Activated CD4-positive, alpha-beta T cell treated with anti-CD3 and anti-CD28 coated beads, Interleukin-2, Interleukin-4, amounts not matched to agents 100 ng/mL and 50 ng/mL, durations not matched to agents 16 hours and 8 hours (primary cell): ENCODE measurements at places on chromosomes 11 and 22.

DNA sequence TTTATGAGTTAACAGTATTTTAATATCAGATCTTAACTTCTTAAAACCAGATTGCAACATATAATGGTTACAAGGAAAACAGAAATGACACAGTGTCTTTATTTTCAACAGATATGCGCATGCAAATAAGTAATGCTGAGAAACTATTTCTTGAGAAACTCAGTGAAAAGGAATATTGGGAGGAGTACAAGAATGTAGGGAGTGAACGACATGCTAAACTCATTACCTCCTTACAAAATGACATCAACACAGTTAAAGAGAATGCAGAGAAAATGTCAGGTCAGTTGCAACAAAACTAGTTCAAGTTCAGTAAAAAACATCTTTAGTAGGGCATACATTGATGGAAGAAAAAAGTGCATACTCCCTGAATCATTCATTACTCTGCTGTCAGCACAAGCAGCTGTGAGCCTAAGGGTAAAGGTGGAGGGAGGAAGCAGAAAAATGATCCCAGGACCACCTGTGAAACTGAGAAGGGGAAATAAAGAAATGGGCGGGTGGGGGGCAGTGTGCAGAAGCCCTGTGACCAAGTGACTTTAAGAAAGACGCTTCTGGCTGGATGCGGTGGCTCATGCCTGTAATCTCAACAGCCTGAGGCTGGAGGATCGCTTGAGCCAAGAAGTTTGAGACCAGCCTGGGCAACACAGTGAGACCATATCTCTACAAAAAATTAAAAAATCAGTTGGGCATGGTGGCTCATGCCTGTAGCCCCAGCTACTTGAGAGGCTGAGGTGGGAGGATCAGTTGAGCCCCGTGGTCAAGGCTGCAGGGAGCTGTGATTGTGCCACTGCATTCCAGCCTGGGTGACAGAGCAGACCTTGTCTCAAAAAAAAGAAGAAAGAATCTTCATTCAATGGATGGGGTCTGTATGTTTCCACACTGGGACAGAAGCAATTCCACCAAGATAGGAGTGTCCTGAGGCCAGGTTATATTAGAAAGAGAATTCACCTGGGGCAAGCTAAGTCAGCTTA is 31.2 kb downstream of the CCDC83 start:
- no peak for DNase-seq

- no peak for DNase-seq
Measured at GRCh38 chr11:57476047-57476756, 15.9 kb downstream of the RTN4RL2 start.

DNA sequence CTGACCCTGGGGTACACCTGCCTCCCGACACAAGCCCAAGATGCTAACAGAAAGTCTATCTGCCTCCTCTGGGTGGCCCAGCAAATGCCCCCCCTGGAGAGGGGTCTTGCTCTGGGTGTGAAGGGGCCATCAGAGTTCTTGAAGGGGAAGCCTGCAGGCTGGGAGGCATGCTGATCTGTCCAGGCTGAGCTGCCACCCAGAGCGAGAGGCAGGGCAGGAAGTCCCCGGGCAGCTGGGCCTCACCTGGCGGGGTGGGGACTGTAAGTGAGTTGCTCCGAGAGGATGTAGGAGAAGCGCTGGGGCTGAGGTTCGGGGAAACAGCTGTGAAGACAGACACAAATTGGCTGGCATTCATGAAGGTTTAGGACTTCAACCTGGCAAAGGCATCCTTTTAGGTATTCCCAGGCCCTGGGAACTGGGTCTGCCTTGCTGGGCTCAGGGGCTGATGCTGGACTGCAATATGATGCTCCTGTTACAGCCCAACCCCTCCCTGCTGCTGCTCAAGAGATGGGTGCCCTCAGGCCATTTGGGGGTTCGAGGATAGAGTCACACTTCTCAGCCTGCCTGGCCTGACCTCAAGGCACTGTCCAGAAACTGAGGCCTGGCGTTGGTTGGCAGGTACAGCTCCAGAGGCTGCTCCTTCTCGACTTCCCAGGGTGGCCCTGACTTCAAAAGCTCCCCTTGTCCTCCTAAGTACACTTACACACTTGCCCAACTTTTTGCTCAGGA is 60.2 kb upstream of the LYVE1 start:
- DNase-seq: no peak

- no peak for DNase-seq
Measured at GRCh38 chr11:35529971-35530495, 4.6 kb upstream of the PAMR1 start.

DNA sequence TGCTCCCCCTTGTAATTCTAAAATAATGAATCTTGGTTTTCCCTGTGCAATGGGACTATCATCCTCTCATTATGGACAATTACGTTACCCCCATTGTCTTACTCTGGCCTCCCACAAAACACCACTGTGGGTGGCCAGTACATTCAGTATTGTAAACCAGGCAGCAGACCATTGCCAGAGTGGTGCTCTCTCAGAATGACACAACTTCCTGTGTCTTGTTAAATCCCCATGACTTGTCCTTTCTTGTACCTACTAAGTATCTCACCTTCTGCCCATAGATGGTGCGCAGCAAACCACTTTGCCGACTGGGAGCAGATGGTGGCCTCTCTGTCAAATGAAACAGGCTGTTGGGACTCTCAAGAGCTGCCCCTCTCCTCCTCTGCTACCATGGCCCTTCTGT is 287.1 kb upstream of the RAG2 start:
- no peak for DNase-seq

- DNase-seq: peak; percentile 13
Measured at GRCh38 chr11:94862926-94863880, 95.0 kb downstream of the AMOTL1 start.

DNA sequence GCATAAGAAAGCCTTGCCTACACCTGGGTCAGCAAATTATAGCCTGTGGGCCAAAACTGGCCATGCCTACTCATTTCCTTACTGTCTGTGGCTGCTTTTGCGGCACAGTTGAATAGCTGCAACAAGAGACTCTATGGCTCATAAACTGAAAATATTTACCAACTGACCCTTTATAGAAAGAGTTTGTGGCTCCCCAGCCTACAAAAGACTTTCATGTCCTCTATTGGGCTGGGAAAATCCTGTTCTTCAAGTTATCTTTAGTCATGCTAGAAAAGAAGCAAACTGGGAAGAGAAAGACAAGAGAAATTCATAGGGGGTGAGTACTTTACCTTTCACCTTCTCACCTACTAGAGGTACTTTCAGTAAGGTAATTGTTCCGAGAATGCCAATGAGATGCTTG is 175.1 kb downstream of the SWAP70 start:
- no peak for DNase-seq

DNA sequence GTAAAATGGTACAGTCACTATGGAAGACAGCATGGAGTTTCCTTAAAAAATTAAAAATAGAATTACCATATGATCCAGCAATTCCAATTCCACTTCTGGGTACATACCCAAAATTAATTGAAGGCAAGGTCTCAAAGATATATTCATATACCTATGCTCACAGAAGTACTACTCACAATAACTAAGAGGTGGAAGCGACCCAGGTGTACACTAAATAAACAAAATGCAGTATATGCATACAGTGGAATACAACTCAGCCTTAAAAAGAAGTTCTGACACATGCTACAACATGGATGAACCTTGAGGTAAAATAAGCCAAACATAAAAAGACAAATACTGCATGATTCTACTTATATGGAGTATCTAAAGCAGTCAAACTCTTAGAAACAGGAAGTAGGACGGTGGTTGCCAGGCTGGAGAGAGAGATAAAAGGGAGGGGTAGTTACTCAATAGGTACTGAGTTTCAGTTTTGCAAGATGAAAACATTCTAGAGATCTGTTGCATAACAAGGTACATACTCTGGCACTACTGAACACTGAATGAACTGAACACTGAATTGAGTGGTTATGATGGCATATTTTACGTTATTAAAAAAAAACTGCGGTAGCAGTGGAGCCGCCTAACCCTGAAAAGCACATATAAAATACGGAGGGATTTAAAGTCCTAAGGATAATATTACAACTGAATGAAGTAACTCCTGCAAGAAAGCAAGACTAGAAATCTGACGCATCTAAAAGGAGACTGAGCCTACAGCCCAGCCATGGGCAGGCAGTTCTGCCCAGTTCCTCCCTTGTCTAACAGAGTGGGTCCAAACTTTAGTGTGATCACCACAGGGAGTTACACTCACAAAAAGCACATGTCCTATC is 12.8 kb downstream of the DGCR2 start:
- peak; percentile 74 for DNase-seq

DNA sequence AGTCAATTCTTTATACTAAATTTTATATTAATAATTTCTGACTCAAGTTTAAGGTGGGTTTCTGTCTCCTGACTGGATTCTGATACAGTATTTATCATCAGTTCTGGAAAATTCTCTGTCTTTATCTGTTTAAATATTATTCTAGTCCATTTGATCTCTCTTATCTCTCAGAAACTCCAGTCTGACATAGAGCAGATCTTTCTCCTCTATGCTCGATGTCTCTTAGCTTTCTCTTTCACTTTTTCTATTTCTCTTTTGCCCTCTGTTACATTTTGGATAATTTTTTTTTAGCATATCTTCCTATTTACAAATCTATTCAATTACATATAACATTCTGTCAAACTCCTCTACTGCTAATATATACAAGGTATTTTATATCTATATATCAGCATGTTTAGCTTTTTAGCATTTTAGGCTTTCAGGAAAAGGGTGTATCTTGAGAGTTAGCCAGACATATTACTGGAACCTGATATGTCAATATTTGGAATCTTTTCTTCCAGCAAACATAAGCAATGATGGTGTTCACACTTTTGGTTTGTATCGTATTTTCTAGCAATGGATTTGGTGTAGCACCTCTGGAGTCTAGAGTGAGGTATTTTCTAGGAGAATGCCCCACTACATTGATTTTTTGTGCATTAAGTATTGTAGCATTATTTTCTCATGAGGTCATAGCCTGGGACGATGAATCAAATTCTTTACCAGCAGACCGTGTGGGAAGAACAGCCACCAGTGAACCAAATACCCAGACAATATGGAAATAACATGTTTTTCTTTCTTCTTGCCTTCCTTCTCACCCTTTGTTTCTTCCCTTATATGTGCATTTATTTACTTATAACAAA is 4.1 kb upstream of the NNMT start:
- DNase-seq: no peak

GRCh38 chr11:2102883-2103213 is 36.3 kb downstream of the IGF2 start:
- DNase-seq: no peak

GRCh38 chr22:37681001-37681424 is 5.1 kb upstream of the NOL12 start:
- no peak for DNase-seq

- DNase-seq: no peak
Measured at GRCh38 chr22:45420011-45420410, 6.5 kb downstream of the RIBC2 start.

GRCh38 chr22:22745225-22746060 is 101.0 kb downstream of the GGTLC2 start:
- peak; percentile 47 for DNase-seq

DNA sequence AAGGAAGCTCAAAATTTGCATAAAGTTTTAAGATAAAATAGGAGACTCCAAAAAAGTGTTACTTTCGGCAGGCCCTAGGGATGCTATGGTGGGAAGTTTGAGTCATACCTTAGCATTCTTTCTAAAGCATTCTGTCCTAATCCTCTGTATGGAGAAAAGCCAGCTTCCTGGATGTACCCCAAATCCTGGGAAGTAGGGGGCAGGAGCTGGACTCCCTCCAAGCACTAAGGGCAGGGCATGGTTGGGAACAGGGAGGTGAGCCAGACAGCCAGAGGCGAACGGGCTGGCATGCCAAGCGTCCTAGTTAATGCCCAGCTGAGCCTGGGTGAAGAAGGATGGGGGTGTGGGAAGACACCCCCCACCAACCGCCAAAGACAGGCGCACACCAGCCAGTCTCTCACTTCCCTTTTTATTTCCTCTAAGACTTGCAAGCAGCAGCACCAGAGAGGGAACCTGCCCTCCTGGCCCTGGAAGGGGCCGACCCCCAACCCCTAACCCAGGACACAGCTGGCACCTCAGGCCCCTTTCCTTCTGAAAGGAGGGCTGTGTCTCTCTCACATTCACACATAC is 23.9 kb downstream of the RTN4RL2 start:
- DNase-seq: no peak

GRCh38 chr22:19201869-19202798 is 23.6 kb upstream of the SLC25A1 start:
- DNase-seq: no peak

DNA sequence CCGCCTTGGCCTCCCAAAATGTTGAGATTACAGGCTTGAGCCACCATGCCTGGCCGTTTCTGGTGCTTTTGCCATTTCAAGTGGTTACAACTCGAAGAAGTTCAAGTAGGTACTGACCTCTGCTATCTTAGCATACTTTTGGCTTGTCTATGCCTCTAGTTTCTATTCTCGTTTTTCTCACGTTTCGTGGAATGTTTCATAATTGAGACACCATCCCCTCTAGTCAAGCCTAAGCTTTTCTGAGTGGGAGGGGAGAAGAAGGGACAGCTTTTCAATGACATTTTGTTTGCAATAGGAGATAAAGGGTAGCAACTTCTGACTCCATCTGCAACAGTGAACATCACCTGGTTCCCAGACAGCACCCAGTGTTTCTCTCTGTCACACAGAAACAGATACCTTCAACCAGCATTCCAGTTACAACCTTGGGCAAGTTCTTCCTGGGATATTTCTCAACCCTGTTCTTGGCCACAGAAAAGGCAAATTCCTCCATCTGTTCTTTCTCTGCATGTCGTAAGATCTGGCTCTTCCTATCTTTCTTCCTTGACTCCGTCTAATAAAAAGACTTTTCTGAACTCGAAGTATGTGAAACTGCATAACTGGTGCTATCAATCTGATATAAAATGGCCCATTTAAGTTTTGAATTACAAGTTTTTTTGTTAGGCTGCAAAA is 25.5 kb downstream of the DDI1 start:
- no peak for DNase-seq

DNA sequence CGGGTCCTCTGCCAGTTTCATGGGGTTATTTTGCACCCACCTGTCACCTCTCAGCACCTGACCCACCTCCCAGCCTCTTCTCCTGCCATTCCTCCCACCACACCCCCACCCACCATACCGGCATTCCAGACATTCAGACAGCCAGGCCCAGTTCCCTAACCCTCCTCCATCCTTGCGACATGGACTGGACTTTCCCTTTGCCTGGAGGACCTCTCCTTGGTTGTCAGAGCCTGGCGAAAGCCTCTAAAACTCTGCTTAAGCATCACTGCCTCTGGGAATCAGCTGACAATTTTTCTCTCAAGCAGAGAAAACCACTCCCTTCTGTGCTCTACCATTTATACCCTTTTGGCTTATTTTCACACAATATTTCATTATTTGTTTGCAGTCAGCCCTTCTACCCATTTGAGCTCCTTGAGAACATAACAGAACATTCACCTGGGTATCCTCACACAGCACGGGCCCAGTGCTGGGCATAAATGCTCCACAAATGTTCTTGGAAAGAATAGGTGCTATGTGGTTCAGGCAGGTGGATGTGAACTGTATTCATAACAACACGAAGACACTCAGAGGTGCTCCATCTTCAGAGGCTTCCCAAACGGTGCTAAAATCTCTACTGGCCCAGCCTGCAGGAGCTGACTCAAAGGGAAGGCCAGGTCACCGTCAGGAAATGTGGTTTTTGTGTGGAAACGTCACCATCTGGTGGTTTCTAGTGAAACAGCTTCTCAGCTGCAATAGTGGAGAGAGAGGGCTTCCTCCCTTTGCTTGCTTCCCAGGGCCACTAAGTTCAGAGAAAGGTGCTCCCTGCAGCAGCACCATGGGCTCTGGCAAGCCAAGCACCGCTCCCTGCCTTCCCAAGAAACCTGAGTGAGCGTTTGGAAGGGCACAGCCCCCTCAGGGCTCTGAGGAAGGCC is 10.4 kb downstream of the SPATA19 start:
- peak; percentile 81 for DNase-seq
